NCI-H69 (cell line): ENCODE measurements at places on chromosomes 16 and 17.

- peak; percentile 5 for DNase-seq
Measured at GRCh38 chr16:6377956-6378355, 954.7 kb upstream of the RBFOX1 start.

GRCh38 chr17:43428524-43428923 is 29.7 kb downstream of the ARL4D start:
- no peak for DNase-seq

- no peak for DNase-seq
Measured at GRCh38 chr17:13490906-13491482, 110.7 kb downstream of the HS3ST3A1 start.

DNA sequence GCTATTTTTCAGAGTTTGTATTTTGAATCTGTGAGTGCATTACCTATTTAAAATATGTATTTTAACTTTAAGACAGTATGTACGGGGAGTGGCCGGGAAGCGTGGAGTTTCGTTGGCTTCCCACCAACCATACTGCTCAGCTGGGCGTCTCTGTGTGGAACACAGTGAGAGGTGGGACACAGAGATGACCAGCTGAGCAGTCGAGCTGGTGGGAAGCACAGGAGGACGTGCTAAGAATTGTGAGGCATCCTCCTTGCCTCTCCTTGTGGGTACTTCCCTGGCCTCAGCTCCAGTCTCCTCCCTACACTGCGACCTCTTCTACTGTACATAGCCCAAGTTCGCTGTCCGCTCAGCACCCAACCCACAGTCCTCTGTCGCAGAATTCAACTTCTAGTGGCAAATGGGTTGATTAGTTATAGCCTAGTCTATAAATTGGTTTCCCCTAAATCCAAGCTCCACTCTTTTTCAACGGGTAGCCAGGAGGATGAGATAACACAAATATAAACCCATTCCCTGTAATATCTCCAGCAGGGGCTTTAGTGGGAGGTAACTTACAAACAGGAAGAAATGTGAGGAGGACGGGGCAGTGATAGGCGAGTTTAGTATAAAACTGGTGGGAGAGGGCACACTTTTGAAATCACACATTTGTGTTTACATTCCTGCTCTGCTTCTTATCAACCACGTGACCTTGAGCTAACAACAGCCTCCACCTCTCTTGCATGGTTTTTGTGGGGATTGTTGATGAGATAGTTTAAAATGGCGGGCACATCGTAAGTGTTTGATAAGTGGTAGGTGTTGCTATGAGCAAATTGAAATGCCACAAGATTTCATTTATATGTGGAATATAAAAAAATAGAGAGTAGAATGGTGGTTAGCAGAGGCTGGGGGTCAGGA is 211.9 kb upstream of the HS3ST3A1 start:
- DNase-seq = no peak

GRCh38 chr17:38464723-38465390 is 36.6 kb downstream of the ARHGAP23 start:
- DNase-seq = peak; percentile 76

GRCh38 chr17:32259586-32259985 is 6.0 kb upstream of the RHBDL3 start:
- DNase-seq = no peak

GRCh38 chr17:4514206-4514605 is 15.5 kb downstream of the SPNS2 start:
- DNase-seq = no peak

GRCh38 chr17:41223821-41224220 is 2.6 kb upstream of the KRTAP9-2 start:
- DNase-seq = no peak

GRCh38 chr17:7340179-7340578 is 3.9 kb downstream of the ACAP1 start:
- DNase-seq = no peak

DNA sequence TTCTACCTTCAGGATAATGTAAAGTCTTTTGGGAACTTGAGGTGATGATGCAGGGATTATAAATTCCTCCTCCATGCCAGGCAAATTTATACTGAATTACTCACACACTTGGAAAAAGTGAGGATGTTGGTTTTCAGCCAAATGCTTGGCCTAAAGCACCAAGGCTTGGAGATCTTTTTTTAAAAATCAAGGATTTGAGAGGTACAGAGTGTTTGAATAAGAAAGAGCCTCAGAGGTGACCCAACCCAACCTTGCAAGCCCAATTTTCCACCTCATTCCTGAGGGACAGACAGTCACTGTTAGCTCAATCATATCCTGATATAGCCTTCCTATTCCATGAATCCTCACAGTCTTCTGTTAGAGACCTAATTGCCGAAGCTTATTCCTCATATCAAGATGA is 14.0 kb downstream of the GRIN2A start:
- no peak for DNase-seq

GRCh38 chr17:61639818-61640217 is 48.8 kb upstream of the NACA2 start:
- DNase-seq = no peak

- no peak for DNase-seq
Measured at GRCh38 chr17:27106347-27106981, 187.4 kb upstream of the WSB1 start.

GRCh38 chr17:48596000-48596734 is 2.6 kb upstream of the HOXB5 start:
- DNase-seq = peak; percentile 75

GRCh38 chr17:35666967-35667532 is 64.4 kb upstream of the RASL10B start:
- no peak for DNase-seq

DNA sequence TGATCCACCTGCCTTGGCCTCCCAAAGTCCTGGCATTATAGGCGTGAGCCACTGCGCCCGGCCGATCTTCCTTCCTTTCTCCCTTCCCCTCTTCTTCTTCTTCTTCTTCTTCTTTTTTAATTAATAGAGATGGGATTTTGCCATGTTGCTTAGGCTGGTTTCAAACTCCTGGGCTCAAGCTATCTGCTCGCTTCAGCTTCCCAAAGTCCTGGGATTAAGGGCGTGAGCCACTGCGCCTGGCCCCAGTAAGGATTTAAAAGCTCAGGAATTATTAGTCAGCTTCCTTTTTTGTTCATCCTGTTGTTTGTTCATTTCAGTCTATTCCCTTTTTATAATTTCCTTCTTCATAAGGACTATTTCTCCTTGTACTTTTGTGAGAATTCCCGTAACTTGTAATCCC is 32.7 kb upstream of the LRRC37A start:
- DNase-seq = no peak

GRCh38 chr17:48472411-48473281 is 42.6 kb upstream of the SKAP1 start:
- DNase-seq = peak; percentile 94

GRCh38 chr17:40139566-40140058 is 725 bp upstream of the CASC3 start:
- no peak for DNase-seq

DNA sequence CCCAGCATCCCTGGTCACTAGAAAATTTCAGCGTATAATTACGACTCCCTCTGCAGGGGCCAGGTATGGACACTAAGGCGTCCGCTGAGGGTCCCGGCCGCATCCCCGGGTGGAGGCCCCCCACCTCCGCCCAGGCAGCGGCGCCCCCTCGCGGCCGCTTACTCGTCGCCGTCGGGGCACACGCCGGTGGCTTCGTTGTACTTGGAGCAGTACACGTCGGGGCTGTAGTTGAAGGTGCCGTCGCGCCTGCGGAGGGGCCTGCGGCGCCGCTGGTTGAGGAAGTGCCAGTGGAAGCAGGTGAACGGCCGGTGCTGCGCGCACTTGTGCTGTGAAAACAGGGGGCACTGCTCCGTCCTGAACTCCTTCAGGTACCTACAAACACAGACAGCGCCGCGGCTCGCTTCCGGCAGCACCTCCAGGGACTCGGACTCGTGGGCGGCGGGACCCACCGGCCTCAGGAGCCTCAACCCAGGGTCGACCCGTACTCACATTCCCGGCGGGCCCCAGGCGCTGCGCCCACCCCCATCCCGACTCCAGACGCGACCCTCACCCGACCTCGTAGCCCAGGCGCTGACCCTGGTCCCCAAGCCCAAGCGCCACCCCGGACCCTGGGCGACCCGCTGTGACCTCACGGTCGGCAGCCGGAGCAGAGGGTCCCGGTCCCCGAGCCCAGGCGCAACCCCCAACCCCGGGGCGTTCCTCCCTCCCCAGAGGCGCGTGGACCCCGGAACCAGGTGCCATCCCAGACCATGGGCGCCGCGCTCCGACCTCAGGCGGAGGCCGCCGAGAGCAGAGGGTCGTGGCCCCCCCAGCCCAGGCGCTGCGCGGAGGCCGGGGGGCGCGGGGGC is 596 bp downstream of the UNKL start:
- peak; percentile 80 for DNase-seq

- DNase-seq = no peak
Measured at GRCh38 chr16:23786964-23787561, 32.2 kb downstream of the CHP2 start.

DNA sequence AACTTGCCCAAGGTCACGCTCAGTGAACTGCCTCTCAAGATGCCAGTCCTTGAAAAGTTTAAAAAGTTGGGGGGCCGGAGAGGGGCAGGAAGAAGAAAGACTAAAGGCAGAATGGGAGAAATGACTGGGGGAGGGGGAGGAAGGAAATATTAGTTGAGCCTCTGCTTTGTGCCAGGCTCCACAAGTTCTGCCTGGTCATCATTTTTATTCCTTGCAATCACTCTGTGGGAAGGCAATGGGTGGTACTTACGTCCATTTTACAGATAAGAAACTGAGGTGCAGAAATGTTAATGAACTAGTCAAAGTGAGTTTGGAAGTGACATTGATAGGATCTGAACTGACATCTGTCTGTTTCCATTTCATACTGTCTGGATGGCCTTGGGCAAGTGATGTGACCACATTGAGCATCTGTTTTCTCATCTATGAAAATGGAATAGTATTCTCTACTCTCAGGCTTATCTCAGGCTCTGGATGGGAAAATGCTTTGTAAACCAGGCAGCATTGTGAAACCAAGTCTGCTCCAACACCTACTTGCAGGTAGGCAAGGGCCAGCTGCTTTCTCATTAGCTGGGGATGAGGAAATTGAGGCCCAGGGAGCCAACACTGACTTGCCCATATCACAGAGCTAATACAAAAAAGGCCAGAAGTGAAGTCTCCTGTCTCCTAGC is 19.2 kb downstream of the ASIC2 start:
- DNase-seq = no peak

GRCh38 chr17:15083225-15083624 is 181.9 kb downstream of the PMP22 start:
- DNase-seq = no peak

GRCh38 chr16:52592778-52593177 is 45.8 kb upstream of the TOX3 start:
- DNase-seq = no peak

- peak; percentile 31 for DNase-seq
Measured at GRCh38 chr17:19397556-19398041, 10.6 kb upstream of the MFAP4 start.

- no peak for DNase-seq
Measured at GRCh38 chr16:49345829-49346228, 27.8 kb upstream of the C16orf78 start.

DNA sequence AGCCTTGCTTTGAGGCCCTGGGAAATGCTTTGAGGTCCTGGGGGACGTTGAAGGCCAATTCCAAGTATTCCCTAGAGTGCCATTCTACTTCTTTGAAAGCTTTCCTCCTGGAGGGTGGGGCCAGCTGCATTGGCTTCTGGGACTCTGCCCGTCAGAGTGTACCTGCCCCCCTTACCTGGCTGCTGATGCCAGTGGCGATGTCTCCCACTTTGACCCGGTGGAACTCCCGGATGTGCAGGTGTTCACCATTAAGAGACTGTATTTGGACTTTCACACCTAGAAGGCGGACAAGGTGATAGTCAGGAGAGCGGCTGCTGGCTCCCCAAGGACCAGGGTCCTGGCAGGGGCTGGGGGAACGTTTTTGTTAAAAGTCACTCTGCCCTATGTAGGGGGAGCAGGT is 3.1 kb upstream of the SPATA32 start:
- no peak for DNase-seq

- peak; percentile 98 for DNase-seq
Measured at GRCh38 chr17:57255776-57256681, at the start of gene MSI2. Gene MSI2 (plus strand): TSS chr17:57256523. CDS start chr17:57256743, 220 bp downstream.

DNA sequence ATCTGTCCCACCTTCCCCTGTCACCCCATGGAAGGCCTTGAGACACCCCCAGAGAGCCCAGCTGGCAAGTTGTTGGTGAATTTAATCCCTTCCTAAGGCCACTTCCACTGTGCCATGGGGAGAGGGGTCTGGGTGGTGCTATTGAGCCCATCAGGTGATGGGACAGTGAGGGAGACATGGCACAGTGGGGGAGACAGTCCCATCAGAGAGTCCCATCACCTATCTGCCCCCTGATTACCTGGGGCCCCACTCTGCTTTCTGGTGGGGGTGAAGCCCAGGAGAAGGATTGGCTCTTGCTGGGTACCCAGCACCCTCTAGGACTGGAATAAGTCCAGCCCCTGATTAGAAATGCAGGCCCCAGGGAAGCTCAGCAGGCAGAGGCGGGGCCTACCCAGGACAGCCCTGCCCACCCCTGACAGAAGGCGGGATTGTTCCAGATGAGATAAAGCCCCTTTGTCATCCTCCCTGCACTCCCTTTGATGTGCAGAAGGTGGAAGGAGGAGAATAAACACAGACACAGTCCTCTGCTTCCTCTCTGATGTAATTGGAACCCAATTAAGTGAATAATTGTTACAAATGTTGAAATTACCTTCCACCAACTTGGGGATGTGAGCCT is 18.9 kb downstream of the TMEM132E start:
- DNase-seq = peak; percentile 97

GRCh38 chr16:9922441-9922840 is 259.8 kb downstream of the GRIN2A start:
- DNase-seq = no peak

GRCh38 chr17:13283606-13284005 is 265.8 kb upstream of the ELAC2 start:
- DNase-seq = no peak

GRCh38 chr16:1363501-1364041 is 11.8 kb downstream of the GNPTG start:
- peak; percentile 69 for DNase-seq

GRCh38 chr17:57902117-57902799 is 52.4 kb upstream of the MRPS23 start:
- DNase-seq = peak; percentile 67

DNA sequence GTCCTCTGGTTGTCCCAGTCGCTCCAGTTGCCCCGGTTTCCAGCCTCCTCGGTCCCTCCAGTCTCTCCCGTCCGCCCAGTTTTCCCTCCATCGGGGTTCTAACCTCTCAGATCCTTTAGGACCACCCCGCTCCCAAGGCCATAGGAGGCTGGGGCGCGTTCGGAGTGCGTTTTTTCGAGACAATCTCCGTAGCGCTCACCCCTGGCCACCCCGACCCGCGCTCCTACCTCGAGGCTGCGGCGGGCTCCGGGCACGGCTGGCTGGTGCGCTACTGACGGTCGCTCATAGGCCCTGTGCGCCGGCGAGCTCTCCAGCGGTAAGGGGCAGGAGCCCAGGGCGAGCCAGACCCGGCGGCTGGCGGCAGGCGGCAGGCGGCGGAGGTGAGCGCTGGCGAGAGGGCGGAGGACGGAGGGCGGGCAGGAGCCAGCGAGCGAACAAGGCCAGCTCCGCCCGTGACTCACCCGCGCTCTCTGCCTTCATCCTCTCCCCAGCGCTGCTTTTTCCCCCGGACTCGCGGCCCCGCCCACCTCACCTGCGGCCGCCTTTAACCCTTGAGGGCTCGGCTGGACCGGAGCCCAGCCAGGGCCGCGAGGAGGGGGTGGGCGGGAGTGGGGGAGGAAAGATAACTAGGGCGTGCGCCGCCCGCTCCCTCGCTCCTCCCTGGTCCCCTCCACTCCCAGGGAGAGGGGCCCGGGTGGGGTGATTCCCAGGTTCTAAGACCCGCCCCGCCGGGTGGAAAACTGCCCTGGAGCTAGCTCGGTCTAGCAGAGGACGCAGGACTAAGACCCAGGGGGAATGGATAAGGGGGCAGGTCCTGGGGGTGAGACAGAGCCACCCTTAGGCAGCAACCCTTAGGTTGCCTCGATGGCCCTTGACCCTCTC is at the start of gene SP6:
SP6 (minus strand) TSS at position 472 of the 882 bp plus-strand sequence. CDS start 2,734 bp downstream, outside the sequence.
- peak; percentile 93 for DNase-seq

GRCh38 chr16:66517586-66518263 is 32.2 kb downstream of the TK2 start:
- DNase-seq = peak; percentile 8
